ENCODE measurements at places on chromosomes 3 and 15.

DNA sequence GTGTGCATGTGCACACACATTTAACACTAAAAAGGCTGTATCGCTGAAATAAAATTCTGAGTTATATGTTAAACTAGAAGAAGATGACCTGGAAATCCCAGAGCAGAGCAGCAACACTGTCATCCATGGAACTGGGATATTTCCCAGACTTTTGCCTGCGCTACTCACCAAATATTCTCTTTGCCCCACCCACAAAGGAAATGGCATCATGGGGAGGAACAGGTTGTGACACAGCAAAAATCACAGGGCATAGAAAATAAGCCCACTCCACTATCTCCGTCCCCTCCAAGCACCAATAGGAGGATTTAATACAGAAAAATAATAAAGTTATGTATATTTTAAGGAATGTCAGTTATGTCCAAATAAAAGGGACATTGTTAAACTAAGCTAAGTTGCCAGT is 71.7 kb downstream of the COL8A1 start:
- no peak for DNase-seq

GRCh38 chr3:157695103-157695502 is 191.9 kb upstream of the VEPH1 start:
- DNase-seq, result no peak

DNA sequence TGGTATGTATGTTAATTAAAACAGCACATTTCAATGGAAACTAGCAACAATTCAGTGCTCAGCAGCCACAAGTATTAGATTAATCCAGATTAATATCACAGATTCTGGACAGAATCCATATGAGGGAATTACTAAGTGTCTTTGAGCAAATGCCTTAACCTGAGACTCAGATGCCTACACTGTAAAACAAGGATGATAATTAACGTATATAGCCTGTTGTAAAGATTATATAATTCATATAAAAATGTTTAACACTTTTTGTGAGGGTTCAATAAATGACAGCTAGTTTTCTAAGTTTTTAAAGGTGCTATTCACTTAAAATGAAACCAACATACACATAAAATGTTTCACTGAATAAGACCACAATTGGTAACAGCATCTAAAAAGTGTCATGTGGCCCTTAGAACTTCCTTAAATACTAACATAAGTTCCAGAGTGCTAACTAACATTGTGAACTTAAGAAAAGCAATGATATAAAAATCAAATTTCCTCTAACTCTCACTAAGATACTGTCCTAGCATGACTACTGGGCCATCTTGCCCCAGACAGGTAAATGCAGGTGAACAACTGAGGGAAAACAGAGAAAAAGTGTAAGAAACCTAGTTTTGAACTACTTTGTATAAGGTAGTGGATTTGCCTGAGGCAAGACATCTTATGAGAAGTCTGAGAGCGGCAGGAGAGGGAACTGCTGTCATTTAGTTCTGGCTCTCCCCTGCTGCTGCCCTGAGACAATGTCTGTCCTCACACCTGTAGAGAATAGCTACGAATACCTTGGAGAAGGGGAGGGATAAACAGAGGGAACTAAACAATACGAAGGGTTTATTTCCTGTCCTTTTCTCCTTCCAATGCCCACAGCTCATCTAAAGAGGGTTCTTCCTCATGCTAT is 151.3 kb downstream of the ADAM10 start:
- DNase-seq, result no peak

DNA sequence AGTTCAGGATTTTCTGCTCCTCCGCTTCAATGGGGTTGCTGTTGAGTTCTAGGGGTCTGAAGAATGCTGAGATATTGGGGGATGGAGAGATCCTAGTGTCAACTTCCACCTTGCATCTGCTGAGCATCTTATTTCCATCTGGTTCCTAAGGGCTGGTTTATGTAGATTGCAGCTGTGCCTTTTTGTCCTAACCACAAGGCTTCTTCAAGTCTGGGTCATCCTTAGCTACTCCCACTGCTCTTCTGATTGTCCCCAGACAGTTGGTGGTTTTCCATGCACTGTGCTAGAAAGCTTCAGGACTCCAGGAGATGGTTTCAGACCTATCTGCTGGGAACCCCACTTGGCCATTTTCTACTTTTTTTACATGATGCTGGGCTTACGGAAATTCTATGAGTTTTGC is 125.0 kb downstream of the IL20RB start:
- no peak for DNase-seq
